ENCODE measurements at places on chromosomes 1 and 21.

DNA sequence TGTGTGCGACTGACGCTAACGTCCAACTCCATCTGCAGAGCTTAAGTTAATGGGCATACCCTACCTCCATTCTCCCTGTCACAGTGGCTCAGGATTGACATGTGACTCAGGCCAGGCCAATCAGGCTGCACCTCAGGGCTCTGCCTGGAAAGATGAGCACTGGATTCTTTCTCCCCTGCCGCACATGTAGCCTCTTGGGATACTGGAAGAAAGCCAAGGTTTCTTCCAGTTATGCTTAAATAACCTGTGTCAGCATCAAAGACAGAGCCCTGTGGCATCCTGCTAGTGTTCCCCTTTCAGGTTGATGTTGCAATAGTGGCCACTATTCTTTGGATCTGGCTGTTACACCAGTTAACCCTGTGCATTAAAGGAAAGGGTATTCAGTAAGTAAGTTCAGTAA lies 55.0 kb upstream of the SYT6 start:
- DNase-seq, result no peak

DNA sequence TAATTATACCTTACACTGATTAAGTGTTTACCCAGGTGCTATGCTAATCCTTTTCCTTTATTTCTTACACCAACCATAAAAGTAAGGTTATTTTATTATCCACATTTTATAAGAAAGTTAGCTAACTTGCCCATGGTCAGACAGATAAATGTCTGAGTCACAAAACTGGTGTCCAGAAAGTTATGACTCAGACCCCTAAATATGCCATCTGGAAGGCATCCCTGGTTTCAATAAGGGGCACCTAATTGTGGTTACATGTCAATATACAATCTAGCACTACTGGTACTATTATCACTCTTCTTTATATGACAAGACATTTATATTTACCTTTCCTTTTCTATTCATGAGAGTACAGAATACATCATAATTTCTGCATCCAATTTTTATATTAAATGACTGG lies 496.5 kb upstream of the ADGRL2 start:
- no peak for DNase-seq

DNA sequence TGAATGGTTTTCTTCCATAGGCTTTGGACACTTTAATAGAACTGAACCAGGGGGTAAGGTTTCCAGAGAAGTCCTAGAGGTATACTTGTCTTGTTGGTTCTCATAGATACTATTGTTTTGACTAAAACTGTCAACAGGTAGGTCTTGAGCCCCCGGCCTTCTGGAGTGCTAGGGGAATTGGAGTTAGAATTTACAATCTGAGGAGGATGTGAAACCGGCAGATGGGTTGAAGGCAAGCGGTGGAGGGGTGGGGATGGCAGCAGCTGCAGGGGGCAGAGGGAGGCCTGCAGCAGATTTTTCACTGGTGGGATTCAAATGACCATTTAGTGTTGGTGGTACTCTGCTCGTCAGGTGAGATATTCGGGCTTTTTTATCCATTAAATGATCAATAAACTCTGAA lies 4.3 kb upstream of the CD1D start:
- DNase-seq, result no peak

GRCh38 chr1:98975113-98975512 lies 29.5 kb downstream of the PLPPR5 start:
- no peak for DNase-seq
